ENCODE measurements at places on chromosomes 11 and 22.
A peak's percentile ranks its signal among the peaks of the same experiment; 100 is the strongest.

- DNase-seq = no peak
Measured at GRCh38 chr22:24432059-24432853, 4.9 kb downstream of the ADORA2A start.

- no peak for DNase-seq
Measured at GRCh38 chr11:2715716-2716350, 16.0 kb upstream of the KCNQ1OT1 start.

- DNase-seq = no peak
Measured at GRCh38 chr11:69640260-69640994, 529 bp upstream of the CCND1 start.

- DNase-seq = no peak
Measured at GRCh38 chr11:118071416-118072030, 5.4 kb upstream of the TMPRSS4 start.

GRCh38 chr11:118658429-118659313 lies 20.8 kb downstream of the TREH start:
- DNase-seq = no peak

DNA sequence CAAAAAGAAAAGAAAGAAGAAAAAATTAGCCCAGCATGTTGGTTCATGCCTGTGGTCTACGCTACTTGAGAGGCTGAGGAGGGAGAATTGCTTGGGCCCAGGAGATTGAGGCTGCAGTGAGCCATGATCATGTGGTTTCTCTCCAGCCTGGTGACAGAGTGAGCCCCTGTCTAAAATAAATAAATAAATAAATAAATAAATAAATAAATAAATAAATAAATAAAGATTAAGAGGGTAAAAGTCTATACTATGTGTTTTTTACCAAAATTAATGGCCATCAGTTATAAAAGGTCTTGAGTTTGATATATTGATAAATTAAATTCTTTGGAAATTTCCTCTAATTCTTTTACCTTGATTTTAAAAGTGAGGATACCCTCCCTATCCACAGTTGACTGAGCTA lies 25.2 kb upstream of the DEPDC7 start:
- no peak for DNase-seq

DNA sequence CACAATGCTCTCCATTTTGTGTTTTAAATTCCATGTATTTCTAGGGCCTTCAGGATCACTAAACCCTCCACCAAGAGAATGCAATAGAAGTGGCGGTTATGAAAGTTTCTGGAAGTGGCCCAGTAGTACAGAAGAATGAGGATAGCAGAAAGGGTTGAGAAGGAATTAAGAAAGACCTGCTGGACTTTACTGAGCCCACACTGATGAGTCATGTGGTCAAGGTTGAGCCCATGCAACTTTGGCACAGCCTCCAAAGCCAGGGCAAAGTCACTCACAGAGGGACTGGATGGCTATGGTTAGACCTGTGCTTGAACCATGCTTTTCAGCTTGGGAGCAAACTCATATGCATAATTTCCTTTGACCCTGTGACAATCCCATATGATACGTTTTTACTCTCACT lies 102.9 kb upstream of the PLET1 start:
- DNase-seq = no peak

DNA sequence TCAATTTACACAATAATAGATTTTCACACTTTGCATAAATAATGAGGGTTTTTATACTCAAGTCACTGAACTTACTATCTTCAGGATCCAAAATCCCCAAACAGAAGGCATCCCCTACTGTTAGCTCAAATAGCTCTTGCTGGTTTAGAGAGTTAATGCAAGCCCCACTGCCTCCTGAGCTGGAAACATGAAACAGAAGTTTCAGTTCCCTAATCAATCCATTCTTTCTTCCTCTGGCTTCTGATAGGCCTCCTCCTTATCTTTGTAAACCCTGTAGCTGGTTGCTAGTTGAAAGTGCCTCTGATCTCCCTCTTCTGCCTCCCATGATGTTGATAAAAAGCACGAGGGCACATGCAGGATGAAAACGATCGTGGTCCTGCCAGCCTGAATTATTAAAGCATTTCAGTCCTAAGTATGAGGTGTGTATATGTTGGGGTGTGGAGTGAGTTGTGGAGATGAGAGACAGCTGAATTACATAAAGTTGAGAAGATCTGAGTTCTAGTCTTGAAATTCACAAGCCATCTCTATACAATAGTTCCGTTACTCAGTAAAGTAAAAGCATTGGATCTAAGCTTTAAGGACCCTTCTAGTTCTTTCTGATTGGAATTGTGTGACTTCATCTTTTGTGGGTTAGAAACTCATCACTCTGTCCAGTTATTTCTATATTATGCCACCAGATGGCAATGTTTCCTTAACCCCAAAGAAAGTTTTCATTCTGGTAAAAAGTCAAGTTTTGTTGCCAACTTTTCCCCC lies 35.0 kb upstream of the EHF start:
- no peak for DNase-seq

DNA sequence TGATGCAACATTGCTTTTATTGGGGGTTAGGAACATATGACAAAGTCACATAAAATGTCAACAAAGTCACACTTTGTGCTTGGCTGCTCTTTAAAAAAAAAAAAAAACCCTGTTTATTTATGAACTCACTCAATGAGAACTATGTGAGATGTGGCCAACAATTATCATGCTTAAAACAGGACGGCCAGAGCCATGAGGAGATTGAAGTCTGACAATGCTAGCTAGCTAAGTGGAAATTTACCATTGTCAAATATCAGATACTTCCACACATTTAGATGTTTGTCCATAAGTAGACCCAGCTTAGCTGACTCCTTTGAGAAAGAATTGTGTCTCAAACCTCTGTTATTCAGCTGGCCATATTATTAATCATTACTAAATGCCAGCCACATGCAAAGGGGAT lies 26.9 kb downstream of the BLID start:
- no peak for DNase-seq

DNA sequence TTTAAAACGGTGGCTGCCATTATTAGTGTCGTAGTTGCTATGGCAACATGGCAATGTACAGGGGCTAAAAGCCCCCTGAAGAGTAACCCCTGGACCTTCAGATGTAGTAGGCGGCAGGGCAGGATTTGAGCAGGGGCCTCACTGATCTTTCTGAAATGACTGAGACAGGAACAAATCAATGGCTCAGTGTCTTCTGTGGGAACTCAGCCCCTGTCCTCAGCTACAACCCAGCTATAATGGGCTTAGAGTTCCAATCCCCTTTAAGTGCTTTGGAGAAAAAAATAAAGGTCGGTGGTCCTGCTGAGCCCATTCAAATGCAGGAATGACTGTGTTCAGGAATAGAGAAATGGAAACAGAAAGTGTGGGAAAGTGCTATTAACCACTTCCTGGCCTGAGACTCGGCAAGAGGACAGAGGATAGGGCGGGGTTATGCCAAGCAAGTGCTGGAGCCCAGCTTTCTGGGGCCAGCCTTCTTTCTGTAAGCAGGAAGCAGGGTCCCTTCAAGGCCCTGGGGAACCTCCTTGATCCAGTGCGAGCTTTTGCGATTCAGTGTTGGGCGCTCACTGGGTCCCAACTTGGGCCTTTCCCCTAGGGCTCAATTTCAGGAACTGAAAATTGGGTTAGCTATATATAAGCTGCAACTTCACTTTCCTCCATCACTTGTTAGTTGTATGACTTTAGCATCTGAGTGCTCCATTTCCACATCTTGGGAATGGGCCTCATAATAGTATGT lies 6.1 kb upstream of the CD82 start:
- no peak for DNase-seq

GRCh38 chr11:44726283-44727113 lies at the start of gene TSPAN18:
Gene TSPAN18, plus strand, starts transcription at chr11:44726962. Its CDS starts 179,455 bp downstream, at chr11:44906417.
- DNase-seq = peak; percentile 26

DNA sequence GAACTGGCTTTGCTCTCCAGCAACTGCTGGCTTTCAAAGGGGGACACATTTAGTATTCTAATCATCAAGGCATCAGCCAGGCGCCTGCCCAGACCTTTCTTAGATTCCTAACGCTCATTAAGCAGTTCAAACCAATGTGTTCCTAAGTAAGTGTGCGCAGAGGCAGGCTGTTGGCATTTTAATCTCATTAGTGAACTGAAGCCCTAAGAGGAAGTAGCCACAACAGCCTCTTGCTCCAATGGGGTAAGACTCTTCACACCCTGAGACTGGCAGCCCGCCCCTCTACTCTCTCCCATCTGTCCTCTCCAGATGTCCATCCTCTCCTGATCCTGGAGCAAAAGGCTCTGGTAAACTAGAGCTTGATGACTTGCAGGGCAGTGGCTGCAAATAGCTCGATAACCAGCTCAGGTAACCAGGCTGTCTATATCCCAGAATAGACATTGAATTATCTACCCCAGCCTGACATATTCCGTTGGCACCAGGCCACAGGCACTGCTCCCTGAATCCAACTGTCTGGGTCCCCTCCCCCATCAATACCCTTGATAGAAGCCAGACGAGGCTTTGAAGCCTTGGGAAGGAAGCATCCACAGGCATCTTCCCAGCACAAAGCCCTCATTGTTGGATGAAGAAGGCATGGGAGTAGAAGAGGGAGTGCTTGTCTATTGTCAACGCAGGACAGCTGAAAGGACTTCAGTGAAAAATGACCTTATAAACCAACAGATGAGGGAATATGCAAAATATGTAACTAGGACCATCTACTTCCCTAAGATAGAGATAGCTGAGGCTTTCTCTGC lies 321.1 kb downstream of the TENM4 start:
- DNase-seq = no peak

- no peak for DNase-seq
Measured at GRCh38 chr11:28463826-28464225, 355.6 kb downstream of the METTL15 start.

DNA sequence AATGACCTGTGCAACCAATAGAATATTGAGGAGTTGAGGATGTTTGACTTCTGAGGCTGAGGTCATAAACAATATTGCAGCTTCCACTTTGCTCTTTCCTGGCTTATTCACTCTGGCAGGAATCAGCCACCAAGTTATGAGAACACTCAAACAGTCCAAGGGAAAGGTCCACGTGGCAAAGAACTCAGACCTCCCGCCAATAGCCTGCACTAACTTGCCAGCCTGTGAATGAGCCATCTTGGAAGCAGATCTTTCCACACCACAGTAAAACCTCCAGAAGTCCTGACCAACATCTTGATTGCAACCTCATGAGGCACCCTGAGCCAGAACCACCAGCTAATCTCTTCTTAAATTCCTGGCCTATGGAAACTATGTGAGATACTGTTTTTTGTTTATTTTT lies 22.7 kb upstream of the PICALM start:
- no peak for DNase-seq

DNA sequence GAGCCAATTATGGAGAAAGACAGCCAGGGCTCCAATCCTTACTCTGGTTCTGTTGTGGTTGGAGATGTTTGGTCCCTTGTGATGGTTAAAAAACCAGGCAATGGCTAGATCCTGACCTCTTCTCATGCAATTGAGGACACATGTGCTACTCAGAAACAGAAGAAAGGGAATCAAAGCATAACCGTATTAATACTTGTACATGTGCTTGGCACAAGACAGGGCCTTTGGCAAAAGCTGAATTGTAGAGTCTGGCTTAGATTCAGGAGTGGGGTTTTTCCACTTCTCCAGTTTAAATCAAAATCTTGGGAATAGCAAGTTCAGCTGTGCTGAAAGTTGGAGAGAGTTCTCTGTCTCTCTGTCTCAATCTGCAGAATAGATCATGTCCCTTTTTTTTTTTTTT lies 80.1 kb upstream of the E2F8 start:
- DNase-seq = no peak

GRCh38 chr11:60925868-60926267 lies 1.6 kb downstream of the TMEM132A start:
- no peak for DNase-seq

DNA sequence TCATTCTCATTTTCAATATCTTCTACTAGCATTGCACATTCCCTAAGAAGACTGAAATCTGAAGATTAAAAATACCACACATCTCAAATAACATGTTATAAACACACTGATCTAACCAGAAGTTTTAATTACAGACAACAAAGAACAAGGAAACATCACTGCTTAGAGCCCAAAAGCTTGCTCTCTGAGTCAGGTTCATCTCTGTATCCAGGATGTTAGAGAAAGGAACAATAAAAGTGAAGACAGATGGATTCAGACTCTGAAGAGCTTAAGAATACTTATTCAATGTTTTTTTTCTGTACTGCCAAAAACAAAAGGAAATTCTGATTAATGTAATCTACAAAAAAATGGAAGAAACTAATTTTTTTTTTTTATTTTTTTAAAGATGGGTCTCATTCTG lies 16.5 kb downstream of the RDX start:
- no peak for DNase-seq

GRCh38 chr11:63875506-63876065 lies 36.7 kb downstream of the MARK2 start:
- no peak for DNase-seq

GRCh38 chr11:5486421-5486820 lies 2.1 kb upstream of the OR52D1 start:
- no peak for DNase-seq

DNA sequence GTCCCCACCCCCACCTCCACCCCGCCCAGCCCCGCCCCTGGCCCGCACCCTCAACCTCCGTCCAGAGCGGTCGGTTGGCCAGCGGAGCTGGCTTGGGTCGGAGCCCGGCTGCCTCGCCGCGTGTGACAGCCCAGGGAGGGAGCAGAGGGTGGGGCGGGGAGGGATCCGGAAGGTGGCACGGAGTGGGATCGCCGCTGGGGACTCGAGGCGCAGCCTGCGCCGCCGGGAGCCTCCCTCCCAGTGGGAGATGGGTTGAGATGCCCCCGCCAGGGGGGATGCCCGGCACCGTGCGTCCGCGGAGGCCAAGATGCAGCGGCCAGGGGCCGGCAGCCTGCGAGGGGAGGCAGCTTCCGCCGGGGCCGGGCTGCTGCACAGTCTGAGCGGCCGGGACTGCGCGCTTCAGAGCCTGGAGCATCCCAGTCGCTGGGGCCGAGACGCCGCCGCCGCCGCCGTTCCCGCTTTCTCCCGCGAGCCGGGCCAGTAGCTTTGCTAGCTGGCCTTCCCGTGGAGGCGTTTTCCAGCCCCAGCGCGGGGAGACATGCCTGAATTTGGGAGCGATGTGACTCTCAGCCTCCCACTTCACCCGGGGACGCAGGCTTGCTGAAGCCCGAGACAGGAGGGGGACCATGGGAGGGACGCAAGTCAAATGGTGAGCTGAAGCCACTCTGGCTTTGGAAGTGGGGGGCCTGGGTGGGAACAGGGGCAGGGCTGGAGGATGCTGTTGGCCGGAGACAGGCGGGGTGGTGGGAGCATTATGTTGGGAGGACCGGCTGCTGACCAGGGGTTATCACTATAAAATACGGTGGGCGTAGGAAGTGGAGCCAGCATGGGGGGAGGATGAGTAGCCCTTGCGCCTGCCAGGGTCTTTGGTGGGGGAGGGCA lies 40.2 kb downstream of the DIXDC1 start:
- DNase-seq = no peak

GRCh38 chr22:43901976-43902643 lies 10.3 kb upstream of the PNPLA5 start:
- DNase-seq = no peak

DNA sequence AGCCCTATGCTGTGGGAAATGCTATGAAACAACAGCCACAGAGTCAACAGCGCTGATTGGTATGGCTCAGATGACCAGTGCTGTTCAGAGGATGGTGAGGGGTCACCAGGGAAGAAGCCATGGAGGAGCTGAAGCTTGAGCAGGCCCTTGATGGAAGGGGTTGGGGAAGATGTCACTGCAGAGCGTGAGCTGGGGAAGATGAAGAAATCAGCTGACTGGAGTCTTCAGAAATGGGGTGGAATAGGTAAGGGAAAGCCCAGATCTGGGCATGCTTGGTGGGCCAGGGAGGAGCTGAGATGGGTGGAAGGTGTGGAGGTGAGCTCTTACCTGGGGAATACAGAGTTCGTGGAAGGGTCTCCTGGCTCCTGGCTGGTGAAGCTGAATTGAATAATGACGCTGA lies 105.4 kb upstream of the PLET1 start:
- no peak for DNase-seq

GRCh38 chr11:88367310-88367709 lies 29.8 kb upstream of the CTSC start:
- DNase-seq = no peak

GRCh38 chr11:119624102-119624615 lies 104.8 kb downstream of the NECTIN1 start:
- DNase-seq = peak; percentile 6
